Retinal pigment epithelial cell (primary cell): ENCODE measurements at places on chromosomes 16 and 17.

GRCh38 chr16:53111078-53111791 lies 56.4 kb downstream of the CHD9 start:
- DNase-seq: no peak

- DNase-seq: no peak
Measured at GRCh38 chr16:54191163-54191562, 95.4 kb downstream of the IRX3 start.

GRCh38 chr17:50527155-50527762 lies 5.3 kb upstream of the EPN3 start:
- DNase-seq: no peak

DNA sequence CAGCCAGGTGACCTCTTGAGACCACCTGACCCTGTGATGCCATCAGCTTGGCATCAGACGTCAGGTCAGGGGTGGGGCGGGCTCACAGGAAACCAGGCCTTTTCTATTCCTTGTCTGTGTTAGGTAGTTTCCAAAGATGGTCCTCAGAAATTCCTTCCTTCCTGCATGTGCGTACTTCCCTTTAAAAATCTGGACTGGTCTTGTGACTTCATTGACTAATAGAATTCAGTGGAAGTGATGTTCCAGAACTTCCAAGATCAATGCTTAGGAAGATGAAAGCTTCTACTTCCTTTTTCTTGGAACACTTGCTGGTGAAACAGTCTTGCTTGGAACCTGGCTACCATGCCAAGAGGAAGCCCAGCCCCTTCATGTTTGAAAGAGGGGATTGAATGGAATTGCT lies 10.0 kb upstream of the N4BP1 start:
- DNase-seq: no peak

DNA sequence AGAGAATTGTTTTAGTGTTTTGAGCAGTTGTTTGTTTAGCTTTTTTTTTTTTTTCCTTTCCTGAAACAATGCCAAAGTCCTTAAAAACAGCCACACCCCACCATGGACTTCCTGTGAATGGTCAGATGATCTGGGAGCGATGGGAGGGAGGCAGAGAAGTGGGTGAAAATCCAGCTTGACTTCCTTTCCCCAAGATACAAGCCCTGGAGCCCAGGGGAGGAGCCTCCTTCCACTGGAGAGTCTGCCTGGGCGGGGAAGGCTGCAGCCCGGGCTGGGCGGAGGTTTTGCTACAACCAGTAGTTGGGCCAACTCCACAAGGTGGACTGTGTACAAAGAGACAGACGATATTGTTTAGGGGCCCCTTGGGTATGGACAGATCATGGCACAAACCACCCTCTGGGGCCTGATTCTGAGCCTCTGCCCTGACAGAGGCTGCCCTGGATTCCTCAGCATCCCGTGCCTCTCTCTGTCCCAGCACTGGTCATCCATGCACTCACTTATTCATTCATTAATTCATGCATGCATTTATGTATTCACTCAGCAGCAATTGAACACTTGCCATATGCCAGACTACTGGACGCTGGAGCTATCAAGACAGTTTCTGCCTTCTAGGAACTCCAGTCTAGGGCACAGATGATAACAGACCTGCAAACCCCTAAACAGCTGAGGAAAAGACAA lies 29.8 kb downstream of the WSB1 start:
- DNase-seq: no peak

GRCh38 chr16:13953501-13953900 lies 33.5 kb downstream of the ERCC4 start:
- no peak for DNase-seq

DNA sequence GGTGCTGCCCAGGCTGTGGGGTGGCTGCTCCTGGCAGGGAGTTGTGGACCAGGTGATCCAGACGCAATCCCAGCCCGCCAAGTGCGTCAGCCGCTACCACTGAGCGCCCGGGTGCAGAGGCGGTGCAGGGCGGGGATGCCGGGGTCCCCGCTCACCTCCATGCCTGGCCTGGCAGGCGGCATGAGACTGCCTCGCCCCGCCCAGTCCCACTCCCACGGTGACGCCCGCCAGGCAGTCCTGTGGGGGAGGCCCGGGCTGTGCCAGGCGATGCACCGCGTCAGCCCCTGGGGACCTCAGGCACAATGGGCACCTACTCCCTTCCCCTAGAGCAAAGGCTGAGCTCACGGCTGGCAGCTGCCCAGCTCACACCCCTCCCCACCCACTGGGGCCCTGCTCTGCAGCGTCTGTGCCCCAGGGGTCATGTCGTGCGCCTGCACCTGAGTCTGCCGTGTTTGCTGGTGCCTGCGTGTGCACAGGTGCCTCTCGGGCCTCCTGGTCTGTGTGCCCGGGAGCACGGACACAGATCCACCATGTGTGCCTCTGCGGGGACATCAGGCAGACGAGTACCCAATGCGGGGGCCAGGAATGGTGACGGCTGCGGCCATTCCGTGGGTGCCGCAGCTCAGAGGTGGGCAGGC lies 5.3 kb downstream of the RPUSD1 start:
- no peak for DNase-seq

- no peak for DNase-seq
Measured at GRCh38 chr16:69465083-69465721, 40.8 kb downstream of the CYB5B start.

GRCh38 chr17:37735165-37735564 lies 9.7 kb downstream of the HNF1B start:
- no peak for DNase-seq

DNA sequence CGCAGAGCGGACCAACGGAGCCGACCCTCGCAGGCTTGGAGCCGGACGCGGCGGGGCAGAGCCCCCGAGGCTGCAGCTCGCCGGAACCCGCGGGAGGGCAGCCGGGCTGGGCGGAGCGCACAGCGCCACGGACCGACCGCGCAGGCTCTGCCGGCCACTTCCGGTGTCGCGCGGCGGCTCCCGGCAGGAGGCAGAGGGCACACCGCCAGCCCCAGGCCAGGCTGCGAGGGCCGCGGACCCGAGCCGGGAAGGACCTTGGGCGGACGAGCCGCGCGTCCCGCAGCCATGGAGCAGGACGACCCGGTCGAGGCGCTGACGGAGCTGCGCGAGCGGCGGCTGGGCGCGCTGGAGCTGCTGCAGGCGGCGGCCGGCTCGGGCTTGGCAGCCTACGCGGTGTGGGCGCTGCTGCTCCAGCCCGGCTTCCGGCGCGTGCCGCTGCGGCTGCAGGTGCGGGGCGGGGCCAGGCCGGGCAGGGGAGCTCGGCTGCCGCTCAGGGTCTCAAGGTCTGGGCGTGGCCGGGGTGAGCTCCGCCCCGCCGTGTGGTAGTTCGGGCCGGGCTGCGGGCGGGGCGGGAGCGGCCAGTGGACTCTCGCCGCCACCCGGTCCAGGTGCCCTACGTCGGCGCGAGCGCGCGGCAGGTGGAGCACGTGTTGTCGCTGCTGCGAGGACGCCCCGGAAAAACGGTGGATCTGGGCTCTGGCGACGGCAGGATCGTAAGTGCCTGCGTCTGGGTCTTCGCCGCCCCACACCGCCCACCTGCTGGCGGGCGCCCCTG lies at the start of gene ANTKMT:
ANTKMT (plus strand) TSS at position 157 of the 775 bp plus-strand sequence; CDS start at position 286, 129 bp downstream.
- no peak for DNase-seq
